Activated CD4-positive, CD25-positive, alpha-beta regulatory T cell (primary cell): ENCODE measurements at places on chromosomes 12 and 14.

GRCh38 chr14:54622192-54622958, 55.4 kb downstream of the SAMD4A start:
- no peak for DNase-seq

- no peak for DNase-seq
Measured at GRCh38 chr12:5996459-5996858, 51.4 kb upstream of the ANO2 start.

DNA sequence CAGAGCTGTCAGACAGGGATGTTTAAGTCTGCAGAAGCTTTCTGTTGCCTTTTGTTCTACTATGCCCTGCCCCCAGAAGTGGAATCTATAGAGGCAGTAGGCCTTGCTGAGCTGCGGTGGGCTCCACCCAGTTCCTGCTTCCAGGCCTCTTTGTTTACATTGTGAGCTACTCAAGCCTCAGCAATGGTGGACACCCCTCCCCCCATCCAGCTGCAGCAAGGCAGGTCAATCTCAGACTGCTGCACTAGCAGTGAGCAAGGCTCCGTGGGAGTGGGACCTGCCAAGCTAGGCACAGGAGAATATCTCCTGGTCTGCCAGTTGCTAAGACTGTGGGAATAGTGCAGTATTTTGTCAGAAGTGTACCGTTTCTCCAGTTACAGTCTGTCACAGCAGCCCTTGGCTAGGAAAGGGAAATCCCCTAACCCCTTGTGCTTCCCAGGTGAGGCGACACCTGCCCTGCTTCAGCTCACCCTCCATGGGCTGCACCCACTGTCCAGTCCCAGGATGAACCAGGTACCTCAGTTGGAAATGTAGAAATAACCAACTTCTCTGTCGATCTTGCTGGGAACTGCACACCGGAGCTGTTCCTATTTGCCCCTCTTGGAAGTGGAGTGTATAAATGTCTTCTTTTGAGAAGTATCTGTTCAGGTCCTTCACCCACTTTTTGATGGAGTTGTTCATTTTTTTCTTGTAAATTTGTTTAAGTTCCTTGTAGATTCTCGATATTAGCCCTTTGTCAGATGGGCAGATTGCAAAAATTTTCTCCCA, 213.5 kb upstream of the SLC38A2 start:
- DNase-seq: no peak

DNA sequence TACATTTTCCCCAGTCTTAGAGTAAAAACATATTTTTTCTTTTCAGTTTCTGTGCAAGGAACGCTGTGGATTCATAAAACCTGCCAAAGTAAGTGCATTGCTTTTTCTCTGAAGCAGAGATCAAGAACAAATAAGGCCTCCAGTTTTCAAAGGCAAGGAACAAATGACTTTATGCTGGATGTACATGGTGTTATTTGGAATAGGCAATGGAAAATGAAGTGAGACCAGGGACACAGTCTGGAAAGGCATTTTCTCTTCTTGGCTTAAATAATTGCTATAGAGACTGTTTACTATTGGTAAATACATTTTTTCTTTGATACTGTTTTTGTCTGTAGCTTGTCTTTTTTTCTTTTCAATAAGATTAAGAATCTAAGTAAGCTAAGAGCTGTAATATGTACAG, 725.9 kb upstream of the MDGA2 start:
- no peak for DNase-seq

- DNase-seq: no peak
Measured at GRCh38 chr12:121717041-121717699, 4.6 kb downstream of the TMEM120B start.

DNA sequence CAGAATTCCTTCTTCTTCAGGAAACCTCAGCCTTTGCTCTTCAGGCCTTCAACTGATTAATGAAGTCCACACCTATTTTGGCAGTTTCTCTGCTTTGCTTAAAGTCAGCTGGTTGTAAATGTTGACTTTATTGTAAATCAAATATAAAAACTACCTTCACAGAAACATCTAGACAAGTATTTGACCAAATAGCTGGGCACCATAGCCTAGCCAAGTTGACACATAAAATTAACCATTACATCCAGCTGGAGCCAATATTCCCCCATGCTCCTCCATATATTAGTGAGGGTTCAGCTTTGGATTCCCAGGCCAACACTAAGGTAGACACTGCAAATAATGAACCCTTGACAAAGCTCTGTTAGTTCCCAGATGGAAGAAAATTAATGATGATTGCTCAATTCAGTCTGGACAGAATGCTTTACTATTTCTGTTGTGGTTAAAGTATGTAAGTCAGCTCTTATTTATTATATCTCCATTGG, 125.5 kb downstream of the ZFP36L1 start:
- DNase-seq: no peak

DNA sequence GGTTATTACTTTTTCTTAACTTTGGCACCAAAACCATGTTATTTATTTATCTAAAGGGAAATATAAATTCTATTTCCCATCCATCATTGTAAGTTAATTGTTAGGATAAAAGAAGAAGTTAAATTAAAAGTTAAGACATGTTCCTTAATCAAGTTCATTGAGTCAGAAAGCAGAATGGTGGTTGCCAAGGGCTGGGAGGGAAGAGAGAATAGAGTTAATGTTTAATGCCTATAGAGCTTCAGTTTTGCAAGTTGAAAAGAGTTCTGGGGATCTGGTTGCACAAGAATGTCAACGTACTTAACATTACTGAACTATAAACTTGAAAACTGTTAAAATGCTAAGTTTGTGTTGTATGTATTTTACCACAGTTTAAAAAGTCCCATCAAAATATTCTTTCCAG, 63.2 kb upstream of the NR2C1 start:
- no peak for DNase-seq

GRCh38 chr14:69559581-69560011, 15.1 kb downstream of the CCDC177 start:
- no peak for DNase-seq

DNA sequence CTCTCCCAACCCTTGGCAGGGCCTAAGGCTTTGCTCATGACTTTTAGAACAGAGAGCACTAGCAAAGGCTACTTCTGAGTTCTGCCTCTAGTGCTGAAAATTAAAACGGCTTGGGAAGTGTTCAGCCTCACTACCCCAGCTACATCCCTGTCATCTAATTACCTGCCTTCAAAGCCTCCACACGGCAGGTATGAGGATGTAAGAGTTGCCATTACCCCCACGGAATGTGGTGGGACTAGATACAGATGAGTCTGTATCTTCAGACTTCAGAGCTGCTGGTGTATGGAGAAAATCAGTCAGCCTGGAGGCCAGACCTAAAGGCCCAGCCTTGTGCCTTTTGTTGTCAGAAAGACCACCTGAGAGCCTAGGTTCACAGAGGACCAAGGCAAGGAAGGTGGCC, 214.6 kb upstream of the NOS1 start:
- no peak for DNase-seq

GRCh38 chr12:62767496-62767895, 167.5 kb downstream of the PPM1H start:
- DNase-seq: no peak

GRCh38 chr12:97567619-97568110, 105.1 kb downstream of the RMST start:
- DNase-seq: no peak

DNA sequence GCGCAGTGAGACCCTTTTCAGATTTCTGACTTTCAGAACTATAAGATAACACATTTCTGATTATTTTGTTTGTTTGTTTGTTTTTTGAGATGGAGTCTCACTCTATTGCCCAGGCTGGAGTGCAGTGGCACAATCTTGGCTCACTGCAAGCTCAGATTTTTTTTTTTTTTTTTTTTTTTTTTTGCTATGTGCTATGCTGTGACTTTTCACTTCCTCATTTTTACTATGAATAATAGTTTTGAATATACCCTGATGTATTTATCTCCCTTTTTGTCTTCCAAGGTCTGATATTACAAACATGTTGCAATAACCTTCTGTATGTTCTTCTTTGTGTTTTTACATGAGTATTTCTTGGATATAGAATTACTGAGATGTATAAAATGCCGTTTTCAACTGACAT, 658.7 kb upstream of the SEL1L start:
- no peak for DNase-seq

GRCh38 chr14:33516898-33517436, 433.9 kb downstream of the EGLN3 start:
- no peak for DNase-seq

- no peak for DNase-seq
Measured at GRCh38 chr12:76569685-76570604, 10.4 kb upstream of the OSBPL8 start.

DNA sequence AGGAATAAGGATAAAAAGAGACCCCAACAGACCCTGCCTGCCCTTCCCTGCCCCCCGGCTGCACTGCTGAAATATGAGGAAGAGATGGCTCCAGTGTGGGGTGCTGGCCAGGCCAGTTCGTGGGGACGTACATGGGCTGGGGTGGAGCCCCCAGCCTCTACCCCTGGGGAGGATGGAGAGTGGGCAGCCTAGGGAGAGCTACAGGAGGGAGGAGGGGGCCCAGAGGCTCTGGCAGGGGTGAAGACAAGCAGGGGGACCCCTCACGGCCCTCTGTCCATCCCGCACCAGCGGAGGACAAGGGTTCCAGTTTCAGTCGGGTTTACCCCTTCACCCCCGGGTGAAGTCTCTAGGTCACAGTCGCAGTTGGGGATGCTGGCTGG, 11.0 kb upstream of the RPLP0 start:
- DNase-seq: no peak

DNA sequence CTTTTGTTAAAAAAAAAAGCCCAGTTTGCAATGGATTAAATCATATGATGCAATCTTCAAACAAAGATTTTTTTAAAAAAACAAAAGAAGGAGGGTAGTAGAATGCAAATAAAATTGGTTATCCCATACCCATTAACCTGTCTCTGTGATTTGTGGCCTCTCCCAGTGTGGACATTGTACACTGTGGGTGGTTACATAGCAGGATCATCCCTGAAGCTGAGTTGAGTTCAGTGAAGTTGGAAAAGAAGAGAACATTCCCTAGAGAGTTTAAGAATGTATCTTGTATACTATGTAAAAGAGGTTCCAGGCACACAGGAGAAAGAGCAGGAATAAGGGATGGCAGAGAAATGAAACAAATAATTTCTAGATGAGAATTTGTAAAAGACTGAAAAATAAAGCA, 142.4 kb upstream of the SLC16A7 start:
- no peak for DNase-seq

- peak; percentile 70 for DNase-seq
Measured at GRCh38 chr12:53452159-53453077, 516 bp downstream of the PCBP2 start.

DNA sequence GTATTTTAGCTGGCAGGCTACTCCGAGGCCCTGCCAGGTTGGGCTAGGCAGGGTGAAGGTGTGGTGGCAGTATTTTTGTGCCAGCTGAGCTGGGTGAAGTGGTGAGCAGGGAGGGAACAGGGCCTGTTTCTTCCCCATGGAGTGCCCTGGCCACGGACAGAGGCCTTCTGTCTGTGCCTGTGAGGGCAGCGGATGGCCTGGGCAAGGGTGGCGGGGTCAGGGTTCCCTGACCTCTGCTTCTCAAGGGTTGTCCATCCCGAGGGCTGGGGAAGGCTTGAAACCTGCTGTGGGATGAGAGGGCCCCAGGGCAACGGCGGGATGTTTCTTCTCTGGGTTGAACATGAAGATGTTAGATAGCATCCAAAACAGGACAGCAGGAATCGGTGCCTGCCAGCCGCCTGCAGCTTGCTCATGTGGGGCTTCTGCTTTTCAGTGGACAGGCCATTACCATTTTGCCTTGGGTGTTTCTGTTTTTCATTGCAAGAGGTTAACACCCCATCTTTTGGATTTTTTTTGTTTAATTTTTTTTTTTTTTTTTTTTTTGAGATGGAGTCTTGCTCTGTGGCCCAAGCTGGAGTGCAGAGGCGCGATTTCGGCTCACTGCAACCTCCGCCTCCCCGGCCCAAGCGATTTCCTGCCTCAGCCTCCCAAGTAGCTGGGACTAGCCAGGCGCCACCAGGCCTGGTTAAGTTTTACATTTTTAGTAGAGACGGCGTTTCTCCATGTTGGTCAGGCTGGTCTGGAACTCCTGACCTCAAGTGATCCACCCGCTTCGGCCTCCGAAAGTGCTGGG, 3.3 kb downstream of the MTA1 start:
- DNase-seq: no peak

- DNase-seq: no peak
Measured at GRCh38 chr12:19837543-19837942, 398.3 kb downstream of the AEBP2 start.

DNA sequence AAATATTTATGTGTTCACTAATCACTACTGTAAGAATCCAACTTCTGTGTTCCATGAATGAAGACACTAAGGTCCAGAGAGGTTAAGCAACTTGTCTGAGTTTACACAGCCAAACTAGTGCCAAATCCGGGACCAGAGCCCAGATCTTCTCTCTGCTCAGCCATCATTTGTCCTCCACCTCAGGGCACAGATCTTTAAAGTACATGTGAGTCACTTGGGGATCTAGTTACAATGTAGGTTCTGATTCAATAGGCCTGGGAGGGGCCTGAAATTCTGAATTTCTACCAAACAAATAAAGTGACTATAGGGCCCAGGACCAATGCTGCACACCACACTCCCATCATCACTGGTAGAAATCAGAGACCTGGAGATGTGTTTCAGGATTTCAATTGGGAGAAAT, 162.9 kb downstream of the GXYLT1 start:
- DNase-seq: no peak

- no peak for DNase-seq
Measured at GRCh38 chr12:49897276-49897675, 6.4 kb downstream of the FAIM2 start.

DNA sequence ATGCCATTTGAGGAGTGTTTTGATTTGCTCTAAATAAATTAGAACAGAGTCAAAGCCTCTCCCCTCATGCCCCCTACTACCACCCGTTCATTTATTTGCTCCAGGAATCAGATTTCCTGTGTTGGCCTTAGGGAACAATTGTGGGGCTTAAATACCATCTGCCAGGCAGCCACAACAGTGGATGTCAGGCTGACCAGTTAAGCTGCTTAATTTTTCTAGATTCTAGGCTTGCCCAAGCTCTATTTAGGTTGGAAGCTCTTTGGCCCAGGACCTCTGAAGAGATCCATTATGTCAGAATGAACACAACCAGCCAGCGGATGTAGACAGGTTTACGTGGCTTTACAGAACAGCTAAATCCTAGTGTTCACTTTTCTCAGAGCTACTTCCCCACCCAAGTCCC, 1.0 kb upstream of the TIMELESS start:
- DNase-seq: no peak

DNA sequence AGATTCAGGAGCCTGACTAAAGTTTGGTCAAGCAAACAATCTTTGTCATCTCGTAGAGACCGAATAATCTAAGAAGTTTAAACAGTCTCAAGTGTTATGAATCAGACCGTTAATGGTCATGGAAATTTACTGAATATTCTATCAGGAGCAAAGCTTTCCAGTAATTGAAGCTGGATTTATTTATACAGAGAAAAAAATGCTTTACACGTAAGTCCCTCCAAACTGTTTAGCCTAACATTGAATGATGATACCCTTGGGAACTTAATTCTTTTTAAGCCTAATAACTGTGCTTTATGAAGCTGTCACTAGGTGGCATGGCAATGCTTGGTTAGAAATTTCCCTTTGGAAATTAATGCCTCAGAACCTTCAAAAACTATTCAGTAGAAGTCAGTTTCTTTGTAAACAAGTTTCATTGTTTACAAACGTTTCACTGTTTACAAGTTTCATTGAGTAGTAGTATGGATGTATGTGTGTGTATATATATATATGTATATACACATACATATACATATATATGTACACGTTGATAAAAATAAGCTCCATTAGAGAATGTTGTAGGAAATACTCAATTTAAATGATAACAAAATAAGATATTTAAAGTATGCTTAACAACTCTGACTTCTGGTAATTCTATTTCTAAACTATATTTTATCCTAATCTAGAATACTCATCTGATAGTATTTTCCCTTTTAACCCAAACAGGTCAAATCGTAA, 32.1 kb downstream of the DEPDC4 start:
- DNase-seq: no peak
